ENCODE measurements at places on chromosomes 4 and X.

GRCh38 chr4:74175379-74175778 is 17.5 kb downstream of the MTHFD2L start:
- DNase-seq, result no peak

DNA sequence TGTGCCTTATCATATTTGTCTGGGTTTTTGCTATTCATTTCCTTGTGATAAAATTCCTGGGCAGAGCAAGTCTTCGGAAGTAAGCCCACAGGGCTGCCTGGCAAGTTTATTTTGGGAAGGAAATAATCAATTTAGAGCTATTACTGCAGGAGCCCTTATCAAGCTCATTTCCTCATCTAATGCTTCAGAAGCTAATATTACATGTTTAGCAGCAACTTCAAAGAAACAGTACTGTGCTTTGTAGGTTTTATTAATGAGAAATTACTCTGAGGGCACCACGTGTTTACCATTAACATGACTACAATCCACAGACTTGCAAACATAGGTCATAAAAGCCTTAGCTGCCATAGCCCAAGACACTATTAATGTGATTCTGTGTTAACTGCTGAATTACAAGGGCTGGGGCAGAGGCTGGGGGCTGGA is 540.0 kb downstream of the SPRY1 start:
- no peak for DNase-seq

DNA sequence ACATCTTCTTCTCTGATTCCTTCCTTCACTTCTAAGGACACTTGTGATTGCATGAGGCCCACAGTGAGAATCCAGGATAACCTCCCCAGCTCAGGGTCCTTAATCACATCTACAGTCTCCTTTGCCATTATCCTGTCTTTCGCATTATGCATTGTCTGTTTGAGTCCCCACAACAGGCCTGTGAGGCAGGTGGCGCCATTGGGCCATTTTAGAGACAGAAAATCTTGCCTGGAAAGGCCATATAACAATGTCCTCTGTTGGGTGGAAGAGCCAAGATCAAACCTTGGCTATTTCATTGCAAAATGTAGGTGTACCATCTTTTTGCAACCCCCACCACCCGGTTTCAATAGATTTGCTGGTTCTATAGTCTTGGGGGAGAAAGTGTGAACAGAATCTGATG is 11.8 kb upstream of the DCUN1D4 start:
- no peak for DNase-seq

DNA sequence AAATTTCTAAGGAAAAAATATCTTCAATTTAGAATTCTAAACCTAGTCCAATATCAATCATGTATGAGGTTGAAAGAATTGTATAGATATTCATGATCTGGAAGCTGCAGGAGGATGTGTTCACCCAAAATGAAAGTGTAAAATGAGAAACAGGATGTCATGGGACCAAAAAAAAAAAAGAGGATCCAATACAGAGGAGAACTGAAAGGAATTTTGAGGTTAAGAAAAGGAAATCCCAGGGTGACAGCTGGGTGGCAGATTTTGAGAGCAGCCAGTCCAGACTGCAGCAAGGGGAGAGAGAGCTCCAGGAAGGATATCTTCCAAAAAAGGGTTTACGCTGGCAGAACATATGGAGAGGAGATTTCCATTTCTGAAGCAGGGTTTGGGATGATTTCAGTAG is 38.9 kb downstream of the TLR10 start:
- no peak for DNase-seq

GRCh38 chrX:47936224-47936939 is 67.4 kb downstream of the ZNF182 start:
- no peak for DNase-seq

DNA sequence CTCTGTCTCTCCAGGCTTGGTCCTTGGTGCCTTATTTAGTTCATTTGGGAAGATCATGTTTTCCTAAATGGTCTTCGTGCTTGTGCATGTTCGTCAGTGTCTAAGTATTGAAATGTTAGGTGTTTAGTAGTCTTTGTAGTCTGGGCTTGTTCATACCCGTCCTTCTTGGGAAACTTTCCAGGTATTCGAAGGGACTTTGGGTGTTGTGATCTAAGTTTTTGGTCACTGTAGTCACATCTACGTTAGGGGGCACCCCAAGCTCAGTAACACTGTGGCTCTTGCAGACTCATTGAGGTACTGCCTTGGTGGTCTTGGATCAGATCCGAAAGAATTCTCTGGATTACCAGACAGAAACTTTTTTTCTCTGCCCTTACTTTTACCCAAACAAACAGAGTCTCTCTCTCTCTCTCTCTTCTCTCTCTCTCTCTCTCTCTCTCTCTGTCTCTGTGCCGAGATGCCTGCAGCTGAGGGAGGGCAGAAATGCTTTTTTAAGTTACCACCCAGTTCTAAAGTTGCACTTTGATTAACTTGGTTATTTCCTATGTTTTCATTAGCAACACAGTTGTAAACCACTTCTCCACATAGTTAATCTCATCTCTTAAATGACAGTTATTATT is 67.6 kb upstream of the SLC7A3 start:
- peak; percentile 14 for DNase-seq

DNA sequence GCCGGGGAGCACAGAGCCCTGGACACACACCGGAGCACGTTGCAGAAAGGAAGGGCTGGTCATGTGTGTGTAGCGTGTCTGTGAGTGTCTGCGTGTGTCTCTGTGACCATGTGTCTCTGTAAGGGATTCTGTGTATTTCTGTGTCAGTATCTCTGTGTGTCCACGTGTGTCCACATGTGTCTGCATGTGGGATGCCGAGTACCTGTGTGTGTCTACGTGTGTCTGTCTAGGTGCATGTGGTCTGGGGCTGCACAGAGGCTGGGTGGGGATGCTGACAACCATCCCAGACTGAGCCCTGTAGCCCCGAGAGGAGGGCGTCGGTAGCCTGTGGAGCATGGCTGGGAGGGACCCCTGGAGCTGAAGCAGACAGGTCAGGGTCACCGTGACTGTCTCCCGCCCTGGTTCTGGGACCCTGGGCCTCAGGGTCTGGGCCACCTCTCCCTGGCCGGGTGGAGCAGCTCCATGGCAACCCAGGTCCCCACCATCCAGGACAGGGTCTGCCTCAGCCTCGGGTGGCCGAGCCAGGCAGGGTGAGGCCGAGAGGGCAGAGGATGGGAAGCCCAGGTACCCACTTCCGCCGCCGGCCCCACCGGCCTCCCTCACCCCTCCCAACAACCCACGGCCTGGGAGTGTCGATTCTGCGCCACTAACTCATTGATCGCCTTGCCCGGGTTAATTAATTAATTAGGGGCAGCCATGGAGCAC is 122.7 kb downstream of the FAM53A start:
- DNase-seq, result no peak

DNA sequence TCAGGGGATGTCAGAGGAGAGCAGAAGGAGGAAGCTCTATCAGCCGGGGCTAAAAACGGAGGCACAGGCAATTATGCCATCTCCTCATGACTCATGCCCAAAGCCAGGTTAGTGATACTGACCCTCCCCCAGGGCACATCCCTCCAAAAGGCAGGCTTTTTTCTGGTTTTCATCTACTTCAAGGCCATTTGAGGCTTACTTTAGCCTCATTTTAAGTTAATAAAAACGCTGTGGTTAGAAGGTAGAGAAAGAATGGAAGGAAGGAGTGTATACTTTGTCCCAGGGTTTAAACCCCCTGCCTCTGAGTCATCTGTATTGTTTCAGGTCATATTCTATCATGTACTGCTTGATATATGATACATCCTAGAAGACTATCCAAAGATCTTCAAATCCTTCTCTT is 89.7 kb upstream of the NDP start:
- DNase-seq, result no peak

DNA sequence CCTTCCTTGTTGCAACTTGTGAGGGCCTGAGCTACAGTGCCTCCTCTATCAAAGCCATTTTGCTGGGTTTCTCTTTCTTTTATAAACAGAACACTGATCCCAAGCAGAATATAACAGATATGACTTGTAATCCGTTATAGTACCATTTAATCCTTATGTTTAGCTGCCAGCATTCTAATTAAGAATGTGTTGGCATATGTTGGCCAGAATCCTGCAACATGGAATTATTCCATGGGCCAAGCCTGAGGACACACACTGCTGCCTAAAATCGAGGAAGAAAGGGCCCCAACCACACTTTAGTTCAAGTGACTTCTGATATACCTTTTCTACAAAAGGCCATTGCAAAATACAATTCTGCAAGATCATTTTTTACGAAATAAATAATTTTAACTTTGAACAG is 28.0 kb downstream of the PALLD start:
- no peak for DNase-seq

GRCh38 chr4:38782452-38783108 is at the start of gene TLR10:
Gene TLR10, minus strand, starts transcription at chr4:38782990. Its CDS starts 7,400 bp downstream, at chr4:38775590.
- no peak for DNase-seq

- no peak for DNase-seq
These were observed 531.8 kb downstream of the GLUD2 start for GRCh38 chrX:121579016-121579760.

GRCh38 chr4:169811476-169811875 is 53.7 kb upstream of the HPF1 start:
- no peak for DNase-seq

- DNase-seq, result no peak
These were observed 35.6 kb downstream of the ACOX3 start for GRCh38 chr4:8404791-8405515.

GRCh38 chr4:173230062-173230461 is 61.5 kb downstream of the GALNT7 start:
- DNase-seq, result no peak

Measured in GM04503 (cell line).